ENCODE measurements at places on chromosomes 13 and 19.

GRCh38 chr19:49678985-49679770 lies 2.1 kb downstream of the PRMT1 start:
- DNase-seq, result no peak

DNA sequence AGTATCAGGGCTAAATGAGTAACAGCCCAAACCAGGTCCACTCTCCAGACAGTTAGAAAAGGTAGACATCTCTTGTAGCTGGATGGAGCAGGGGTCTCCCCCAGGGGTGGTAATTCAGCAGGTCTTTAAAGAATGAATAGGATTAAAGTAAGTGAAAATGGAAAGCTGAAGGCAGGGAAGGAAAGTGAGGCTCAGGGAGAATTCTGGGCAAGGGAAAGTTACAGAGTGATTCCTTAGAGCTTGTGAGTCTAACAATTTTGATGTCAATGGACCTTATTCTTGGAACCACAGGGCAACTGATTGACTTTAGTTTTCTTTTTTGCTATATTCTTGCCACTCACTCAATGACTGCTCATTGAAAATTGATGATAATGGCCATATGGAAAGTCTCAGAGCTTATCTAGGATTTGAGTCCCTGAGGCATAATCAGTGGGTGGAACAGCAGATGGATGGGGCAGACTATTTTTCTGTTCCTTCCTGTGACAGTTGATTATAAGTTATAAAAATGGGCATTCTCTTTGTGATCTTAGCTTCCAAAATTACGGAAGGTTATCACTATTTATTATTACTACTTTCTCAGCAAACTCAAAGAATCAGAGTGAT lies 76.9 kb downstream of the LRCH1 start:
- DNase-seq, result no peak

- no peak for DNase-seq
Measured at GRCh38 chr13:20828539-20829364, 55.0 kb upstream of the EEF1AKMT1 start.

GRCh38 chr13:80584785-80585184 lies 243.9 kb upstream of the SPRY2 start:
- DNase-seq, result no peak

DNA sequence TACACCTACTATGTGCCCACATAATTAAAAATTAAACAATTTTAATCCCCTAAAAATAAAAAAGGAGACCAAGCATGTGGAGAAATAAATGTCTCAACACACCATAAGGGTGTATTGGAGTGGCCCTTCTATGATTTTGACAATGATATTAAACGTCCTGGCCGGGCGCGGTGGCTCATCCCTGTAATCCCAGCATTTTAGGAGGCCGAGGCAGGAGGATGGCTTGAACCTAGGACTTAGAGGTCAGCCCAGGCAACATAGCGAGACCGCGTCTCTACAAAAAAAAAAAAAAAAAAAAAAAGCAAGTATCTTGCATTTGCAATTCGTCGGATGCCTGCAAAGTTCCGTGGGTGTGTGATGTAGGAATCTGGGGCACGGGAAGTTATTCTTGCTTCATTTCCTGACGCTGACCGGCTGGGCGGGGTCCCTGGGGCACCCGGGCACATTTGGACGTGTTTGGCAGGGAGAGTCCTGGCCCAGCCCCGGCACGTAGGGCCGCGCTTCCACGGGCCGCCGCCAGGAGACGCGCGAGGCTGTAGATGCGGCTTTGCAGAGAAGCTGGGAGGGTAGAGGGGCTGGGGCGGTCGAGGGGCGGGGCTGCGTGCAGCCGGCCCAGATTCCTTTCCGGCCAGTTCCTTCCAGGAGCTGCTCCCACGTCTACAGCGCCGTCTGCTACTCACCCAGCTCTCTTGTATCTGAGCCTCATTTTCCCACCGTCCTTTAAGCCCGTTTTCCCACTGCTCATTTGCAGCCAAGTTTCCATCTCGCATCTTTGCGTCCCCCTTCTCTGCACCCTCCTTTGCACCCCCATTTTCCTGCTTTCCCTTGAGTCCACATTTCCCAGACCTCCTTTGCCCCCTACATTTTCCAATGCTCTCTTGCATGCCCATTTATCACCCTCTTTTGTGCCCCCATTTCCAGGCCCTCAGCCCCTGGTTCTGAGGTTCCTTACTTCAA lies 2.2 kb upstream of the TSPAN16 start:
- DNase-seq, result peak; percentile 82

GRCh38 chr19:33416307-33417215 lies 43.1 kb downstream of the CEBPG start:
- no peak for DNase-seq

DNA sequence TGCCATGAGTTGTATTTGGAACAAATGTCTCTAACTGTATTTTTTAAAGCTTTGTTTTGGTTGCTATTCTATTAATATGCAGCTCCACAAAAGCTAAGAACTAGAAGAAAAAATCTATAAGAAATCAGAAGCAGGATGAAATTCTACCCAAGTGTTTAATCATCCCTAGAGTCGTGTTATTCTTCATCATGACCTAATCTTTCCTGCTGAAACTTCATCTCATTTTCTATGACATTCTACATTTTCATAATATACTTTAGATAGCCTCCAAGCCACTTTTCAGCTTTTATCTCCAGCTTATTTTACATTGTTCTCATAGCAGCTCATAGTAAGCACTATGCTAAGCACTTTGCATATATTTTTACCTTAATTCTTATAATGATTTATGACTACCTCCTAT lies 302.8 kb downstream of the FOXO1 start:
- no peak for DNase-seq

DNA sequence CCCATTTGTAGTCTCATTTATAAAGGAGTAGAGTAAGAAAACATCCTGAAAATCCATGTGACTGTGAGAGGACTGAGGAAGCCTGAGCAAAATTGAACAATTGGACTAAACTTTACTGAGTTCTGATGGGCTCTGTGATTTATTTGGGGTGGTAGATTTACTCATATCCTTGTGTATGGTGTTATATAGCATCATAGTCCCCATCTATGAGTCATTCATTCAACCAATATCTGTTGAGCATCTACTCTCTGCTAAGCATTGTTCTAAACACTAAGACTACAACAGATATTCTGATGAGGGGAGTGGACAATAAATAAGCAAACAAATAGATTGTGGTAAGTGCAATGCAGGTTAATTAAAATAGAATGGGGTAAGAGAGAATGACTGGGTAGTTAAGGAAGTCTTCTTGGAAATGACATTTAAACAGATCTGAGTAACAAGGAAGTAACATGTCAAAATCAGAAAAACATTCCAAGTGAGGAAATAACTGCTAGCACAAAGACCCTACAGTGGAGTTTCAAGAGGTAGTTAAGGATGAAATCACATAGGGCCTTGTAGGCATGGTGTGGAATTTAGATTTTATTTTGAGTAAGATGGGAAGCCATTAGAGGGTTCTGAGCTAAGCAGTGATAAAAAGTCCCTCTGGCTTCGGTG lies 36.3 kb upstream of the MLNR start:
- DNase-seq, result no peak

- peak; percentile 15 for DNase-seq
Measured at GRCh38 chr13:52348983-52349780, 56.8 kb downstream of the THSD1 start.

- no peak for DNase-seq
Measured at GRCh38 chr19:5291588-5292193, 48.9 kb downstream of the PTPRS start.

- DNase-seq, result peak; percentile 80
Measured at GRCh38 chr19:4633140-4633967, 6.0 kb upstream of the TNFAIP8L1 start.

Data from Panc1 (cell line).